ENCODE measurements at places on chromosomes 12 and 14.

GRCh38 chr12:57195186-57195585 lies 21.4 kb upstream of the NXPH4 start:
- DNase-seq: no peak

DNA sequence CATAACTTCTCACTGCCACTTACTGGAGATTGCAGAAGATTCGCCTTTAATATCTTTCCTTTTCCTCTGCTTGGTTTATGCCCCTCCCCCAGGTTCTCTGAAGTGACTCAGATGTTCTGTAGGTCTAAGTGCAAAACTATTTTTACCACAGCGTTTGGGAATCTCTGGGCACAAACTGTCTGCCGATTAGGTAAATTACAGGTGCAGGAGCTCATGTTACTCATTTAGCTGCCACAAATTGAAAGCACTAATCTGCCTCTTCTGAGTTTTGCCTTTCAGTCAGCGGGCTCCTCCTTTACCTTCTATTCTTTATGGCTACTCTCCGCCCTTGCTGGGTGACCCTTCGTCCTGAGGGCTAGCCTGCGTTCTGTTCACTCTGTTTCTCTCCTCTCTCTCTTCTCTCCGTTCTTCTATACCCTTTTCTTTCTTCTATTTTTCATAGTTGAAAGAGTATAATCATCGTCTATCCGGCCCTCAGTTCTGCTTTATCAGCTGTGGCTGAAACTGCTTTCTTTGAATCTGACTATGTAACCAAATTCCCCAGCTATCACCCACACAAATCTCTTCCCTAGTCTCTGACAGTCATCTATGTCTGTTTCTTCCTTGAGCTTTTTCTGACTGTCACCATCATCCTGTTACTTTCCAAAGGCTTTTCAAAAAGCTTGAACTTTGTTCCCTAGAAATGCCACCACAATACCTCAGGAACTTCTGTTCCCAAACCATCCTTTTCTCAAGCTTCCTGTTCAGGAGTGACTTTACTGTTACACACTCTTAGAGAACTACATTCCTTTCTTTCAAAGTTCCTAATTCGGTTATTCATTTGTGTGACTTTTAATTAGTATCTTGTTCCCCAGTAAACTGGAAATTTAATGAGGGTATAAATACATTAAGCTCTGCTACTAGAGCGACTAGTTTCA lies 4.3 kb upstream of the MYF6 start:
- DNase-seq: no peak

DNA sequence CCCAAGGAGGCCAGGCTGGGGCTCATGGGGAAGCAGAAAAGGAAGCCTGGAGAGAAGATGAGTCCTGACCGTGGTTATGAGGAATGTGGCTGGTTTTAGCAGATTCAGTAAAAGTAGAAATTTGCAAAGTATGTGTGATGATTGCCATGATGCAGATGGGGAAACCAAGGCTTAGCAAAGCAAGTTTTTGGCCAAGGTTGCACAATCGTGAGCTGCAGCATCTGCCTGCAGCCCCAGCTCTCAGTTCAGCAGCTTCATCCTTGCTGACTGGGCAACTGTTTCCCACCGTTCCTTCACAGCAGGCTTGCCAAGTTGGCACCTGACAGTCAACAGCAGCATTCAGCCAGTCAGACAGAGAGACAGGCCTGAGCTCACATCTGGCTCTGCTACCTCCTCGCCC lies 656.7 kb downstream of the MED13L start:
- DNase-seq: no peak

DNA sequence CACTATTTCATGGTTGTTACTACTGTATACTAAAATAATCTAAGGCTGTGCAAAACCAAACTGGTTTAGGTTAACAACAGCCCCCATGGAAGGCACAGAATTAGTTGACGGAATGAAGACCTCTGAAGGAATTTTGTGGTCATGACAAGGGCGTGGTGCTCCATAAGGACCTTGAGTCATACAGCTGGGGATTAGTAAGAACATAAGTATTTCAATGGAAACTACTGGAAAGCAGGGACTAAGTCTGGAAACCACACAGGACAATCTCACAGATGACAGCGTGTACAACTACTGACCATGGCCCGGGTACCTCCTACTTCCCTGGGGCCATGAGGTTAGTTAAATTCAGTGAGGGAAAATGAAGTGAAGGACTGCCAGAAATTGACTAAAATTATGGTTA lies 98.5 kb upstream of the PLEKHA5 start:
- DNase-seq: no peak

- DNase-seq: no peak
Observed at GRCh38 chr14:82412545-82412944, 878.9 kb upstream of the SEL1L start.
